ENCODE measurements at places on chromosomes 5 and 9.

DNA sequence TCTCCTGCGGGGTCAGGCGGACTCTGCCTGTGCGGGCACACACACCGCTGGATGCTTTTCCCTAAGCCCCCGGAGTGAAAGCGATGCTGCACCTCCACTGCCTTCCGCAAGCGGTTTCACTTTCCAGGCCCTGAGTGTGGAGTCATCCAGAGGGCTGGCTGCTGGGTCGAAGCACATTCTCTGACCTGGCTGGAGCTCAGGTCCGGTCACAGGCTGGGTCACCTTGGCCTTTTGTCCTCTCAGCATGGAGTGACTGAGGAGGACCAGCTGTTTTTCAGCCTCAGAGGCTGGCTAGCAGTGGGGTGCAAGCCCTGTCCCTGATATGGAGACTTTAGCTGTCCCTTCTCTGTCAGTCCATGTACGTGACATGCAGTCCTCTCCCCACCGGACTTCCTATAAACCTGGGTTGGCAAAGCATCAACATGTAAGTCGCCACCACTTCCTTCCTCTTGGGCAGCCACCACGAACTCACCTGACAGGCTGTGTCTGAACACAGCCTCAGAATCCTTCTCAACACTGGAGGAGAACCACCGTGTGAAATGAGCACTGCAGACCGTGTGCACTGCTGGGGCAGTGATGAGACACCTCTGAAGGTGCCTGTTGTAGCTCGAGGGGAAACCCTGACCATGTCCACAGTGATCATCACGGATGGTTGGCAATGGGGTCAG is 51.3 kb downstream of the GADD45G start:
- DNase-seq, result no peak

DNA sequence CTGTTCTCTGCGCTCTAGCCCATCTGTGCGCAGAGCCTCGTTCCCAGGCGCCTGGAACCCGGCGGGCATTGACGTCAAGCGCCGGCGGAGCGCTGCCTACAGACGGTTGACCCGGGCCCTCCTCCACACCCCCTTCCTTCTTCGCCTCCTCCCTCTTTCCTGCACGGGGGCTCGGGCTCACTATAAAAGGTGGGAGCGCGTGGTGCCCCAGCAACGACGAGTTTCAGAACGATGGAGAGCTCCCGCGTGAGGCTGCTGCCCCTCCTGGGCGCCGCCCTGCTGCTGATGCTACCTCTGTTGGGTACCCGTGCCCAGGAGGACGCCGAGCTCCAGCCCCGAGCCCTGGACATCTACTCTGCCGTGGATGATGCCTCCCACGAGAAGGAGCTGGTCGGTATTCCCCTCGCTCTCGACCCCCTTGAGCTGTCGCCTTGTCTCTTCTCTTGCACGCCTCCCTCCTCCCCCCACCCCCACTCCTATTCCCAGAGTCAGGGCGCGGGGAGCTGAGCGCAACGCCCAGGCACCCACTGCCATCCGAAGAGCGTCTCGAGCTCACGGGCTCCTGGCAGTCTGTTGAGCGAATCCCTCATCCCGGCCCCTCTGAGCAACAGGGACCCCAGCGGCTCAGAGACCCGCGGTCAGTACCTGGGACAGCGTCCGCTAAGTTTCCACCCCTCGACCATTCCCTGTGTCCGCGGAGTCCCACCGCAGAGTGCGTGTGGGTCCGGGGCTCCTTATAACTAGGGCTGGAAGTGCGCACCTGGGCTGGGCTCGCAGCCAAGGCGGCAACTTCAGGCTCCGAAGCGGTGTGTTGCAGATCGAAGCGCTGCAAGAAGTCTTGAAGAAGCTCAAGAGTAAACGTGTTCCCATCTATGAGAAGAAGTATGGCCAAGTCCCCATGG is at the start of gene CARTPT:
TSS of gene CARTPT (plus strand) at position 213 of the 902 bp plus-strand sequence. CDS start at position 232, 19 bp downstream.
- DNase-seq, result no peak

DNA sequence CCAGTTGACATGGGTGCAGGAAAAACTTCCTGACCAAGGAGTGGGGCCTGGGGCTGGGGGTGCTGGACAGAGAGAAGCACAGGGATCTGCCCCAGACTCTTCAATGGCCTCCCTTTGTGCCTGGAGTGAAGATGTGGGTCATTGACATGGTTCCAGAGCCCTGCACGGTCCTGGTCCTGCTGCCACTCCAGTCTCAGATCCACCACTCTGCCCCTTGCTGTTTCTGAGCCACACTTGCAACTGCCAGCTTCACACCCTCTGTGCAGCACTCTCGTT is 10.1 kb downstream of the PIP5K1B start:
- DNase-seq, result no peak

DNA sequence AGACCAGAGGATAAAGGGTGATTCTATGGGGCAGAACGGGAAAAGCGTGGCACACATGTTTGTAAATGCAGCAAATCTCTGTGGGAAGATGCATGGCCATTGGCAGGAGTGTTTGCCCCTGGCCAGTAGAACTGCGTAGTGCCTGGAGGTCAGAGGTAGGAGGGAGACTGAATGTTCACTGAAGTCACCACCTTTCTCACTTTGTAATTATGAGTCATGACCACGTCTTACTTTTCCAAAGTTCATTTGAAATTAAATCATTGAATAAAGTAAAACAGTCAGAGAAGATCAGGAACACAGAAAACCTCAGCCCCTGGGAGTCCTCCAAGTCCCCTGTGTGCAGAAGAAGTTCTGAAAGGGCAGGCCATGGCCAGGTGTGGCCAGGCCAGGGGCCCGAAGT is 4.6 kb downstream of the PTGES start:
- no peak for DNase-seq

DNA sequence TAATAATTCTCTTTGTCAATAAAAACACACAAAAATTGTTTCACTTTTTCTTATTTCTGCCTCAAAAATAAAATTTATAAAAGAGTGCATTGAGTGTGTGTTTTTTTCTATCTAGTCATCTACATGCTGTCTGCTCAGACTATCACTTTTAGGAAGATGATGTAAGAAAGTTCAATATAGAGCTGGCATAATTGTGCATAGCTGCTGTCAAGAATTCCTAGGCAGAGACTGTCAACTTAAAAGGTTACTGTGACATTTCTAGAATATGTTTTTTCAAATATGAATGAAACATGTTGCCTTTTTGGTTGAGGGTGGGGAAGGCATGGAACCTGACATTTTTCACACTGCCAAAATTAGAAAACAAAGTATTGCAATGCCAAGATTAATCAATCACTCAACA is 172.3 kb downstream of the CDH10 start:
- DNase-seq, result no peak

DNA sequence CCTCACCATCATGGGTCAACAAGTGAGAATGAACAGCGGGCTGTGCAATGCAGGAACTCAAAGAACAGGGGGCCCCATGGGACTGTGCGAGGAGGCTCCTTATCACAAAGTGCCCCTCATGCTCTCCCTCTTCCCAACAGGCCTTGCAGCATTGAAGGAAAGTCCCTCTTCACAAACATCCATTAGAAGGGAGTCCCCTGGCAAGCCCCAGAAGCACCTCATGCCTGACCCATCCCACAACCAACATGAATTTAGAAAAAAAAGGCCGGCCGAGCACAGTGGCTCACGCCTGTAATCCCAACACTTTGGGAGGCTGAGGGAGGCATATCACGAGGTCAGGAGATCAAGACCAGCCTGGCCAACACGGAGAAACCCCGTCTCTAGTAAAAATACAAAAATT is 122.6 kb upstream of the FSTL4 start:
- DNase-seq, result no peak

GRCh38 chr5:118952992-118953651 is 35.2 kb downstream of the DTWD2 start:
- DNase-seq, result no peak

DNA sequence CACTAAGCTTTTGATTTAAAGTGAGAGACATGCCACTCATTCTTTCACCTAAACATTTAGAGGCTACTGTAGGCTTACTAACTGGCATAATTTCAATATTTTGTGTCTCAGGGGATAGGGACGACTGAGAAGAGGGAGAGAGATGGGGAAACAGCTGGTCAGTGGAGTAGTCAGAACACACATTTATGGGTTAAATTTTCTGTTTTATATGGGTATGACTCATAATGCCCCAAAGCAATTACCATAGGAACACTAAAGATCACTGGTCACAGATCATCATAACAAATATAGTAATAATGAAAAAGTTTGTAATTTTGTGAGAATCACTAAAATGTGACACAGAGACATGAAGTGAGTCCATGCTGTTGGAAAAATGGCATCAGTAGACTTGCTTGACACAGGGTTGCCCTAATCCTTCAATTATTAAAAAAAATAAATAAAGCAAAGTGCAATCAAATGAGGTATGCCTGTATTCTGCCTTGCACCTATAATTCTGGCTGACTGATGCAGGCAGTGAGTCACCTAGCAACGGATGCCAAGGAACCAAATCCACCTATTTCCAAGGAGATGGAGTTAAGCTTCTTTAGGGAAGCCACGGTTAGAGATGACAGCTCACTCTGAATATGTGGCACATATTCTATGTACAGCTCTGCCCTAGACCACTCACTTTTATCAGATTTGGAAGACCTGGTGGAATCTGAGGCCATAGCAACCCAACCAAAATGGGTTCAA is 166.1 kb downstream of the MARCHF11 start:
- DNase-seq, result no peak

DNA sequence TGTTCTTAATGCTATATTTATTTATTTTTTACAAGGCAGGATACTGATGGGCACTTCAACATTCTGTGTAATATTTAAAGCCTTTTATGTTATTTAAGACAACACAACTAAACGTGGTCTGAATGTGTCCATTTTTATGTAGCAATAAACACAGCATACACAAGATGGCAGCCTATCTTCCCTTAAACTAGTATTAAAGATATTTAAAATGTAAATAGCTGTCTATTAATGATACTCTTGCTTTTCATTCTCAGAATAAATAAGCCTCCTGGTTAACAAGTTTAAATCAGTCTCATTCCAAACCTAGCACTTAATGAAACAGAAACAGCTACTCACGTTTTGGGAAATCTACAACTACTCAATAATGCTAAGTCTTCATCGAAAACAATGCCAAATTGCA is 315.7 kb downstream of the MCTP1 start:
- no peak for DNase-seq

- DNase-seq, result no peak
These were observed 8.6 kb upstream of the OXCT1 start for GRCh38 chr5:41878643-41879478.

- no peak for DNase-seq
These were observed 41.2 kb downstream of the ANKS6 start for GRCh38 chr9:98755006-98755618.

DNA sequence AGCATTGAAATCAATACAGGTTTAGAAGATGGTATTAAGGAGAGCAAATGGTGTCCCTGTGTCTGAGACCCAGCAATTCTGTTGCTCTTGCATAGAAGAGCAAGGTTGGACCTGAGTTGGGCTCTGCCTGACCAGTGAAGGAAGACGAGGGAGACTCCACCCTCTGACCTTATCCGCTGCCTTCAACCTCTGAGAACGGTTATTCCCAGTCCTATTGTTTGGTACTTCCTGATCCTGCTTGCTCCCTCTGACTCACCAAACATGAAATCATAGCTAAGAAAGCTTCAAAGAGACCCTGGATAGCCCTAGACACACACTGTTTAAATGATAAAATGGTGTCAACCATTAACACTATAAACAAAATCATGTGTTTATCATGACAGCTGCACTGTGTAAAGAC is 218.5 kb downstream of the PLK2 start:
- DNase-seq, result no peak

- DNase-seq, result no peak
These were observed 115.9 kb upstream of the SH3GL2 start for GRCh38 chr9:17462869-17463464.

- DNase-seq, result no peak
These were observed 109.3 kb downstream of the DAPK1 start for GRCh38 chr9:87606841-87607521.

GRCh38 chr9:135820661-135821060 is 86.7 kb downstream of the CAMSAP1 start:
- DNase-seq, result no peak

DNA sequence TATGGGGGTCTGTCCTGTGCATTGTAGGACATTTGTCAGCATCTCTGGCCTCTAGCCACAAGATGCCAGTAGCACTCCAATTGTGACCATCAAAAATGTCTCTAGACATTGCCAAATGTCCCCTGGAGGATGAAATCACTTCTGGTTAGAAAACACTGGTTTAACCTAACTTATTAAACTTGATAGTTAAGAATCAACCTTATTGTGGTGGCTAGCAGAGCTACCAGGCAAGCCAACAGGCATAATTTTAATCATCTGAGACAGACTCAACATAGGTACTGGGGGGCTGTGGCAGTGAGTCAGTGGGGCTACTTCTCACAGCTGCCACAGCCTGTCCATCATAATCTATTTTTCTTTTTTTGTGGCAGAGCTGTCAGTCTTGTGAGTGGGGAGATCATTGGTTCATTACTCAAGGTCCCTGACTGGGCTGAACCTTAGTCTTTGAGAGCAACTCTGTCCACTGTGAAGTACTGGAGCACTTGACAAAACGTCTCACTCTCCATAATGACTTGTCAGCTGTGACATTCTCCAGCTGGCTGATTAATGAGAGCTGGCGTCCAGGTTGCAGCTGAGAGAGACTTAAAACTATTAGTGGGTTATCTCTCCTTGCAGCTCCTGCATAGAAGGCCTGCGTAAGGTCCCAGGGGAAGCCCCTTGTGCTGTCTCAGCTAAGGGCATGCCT is 107.9 kb downstream of the DCP2 start:
- DNase-seq, result no peak

DNA sequence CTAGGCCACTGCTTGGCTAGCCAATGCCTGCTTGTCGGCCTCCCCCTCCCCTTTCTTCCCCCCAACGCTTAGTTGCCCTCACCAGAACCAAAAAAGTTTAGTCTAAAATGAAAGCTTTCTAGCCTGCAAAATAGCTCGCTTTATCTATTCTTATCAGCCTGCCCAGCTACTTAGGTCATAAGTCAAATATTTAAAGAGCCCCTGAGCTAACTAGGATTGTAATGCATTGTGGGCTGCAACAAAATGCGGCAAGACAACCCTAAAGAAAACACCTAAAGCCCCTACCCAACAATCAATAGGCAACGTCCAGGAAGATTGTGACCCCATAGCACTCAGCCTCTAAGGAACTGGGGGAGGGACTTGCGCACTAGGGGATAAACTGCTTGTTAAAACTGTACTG is 38.6 kb upstream of the PCSK5 start:
- DNase-seq, result no peak

GRCh38 chr5:2761921-2762488 is 10.5 kb upstream of the IRX2 start:
- no peak for DNase-seq

DNA sequence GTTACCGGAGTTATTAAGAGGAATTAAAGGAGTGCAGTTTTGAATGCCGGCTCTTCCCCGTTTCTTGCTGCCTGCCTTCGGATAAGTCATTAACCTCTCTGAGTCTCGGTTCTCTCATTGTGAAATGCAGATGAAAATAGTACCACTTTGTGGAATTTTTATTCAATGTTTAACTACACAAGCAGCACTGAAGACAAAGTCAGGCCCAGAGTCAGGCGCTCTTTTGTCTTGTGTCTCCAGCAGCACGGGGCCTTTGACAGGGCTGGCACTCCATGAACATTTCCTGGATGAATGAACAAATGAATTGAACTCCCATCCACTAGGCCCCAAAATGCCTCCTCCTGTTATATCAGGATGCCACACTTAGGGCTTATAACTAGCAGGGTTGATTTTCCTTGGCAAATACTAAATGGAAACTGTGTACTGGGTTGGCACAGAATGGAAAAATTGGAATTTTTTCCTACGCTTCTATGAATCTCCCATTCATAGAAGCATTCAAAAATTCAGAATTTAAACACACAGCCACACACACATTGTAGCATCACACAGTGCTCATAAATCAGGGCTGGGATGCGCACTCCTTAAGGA is 332.8 kb downstream of the MLLT3 start:
- DNase-seq, result no peak

- DNase-seq, result no peak
These were observed 3.8 kb upstream of the ORM1 start for GRCh38 chr9:114319147-114319546.

GRCh38 chr5:65366655-65367054 is 115.1 kb downstream of the ADAMTS6 start:
- DNase-seq, result no peak
